ENCODE measurements at places on chromosomes 6 and 20.

DNA sequence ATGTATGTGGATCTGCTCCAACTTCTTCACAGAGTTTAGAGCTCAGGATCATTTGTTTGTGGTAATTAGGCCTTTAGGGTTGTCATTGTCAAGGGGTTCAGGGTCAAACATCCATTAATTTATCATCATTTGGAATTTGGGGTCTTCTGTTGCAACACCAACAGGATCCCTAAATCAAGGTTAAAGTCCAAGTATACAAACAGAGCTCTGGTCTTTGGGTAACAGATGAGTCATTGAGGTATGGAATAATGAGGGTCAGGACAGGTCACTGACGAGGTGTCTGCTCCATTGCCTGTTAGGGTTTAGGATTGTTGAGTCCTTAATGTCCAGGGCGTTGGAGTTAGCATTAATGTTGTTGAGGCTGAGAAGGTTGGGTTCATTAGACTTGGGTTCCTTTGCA lies 47.6 kb downstream of the PRND start:
- DNase-seq, result no peak

GRCh38 chr6:39945626-39946025 lies 11.4 kb upstream of the MOCS1 start:
- no peak for DNase-seq

DNA sequence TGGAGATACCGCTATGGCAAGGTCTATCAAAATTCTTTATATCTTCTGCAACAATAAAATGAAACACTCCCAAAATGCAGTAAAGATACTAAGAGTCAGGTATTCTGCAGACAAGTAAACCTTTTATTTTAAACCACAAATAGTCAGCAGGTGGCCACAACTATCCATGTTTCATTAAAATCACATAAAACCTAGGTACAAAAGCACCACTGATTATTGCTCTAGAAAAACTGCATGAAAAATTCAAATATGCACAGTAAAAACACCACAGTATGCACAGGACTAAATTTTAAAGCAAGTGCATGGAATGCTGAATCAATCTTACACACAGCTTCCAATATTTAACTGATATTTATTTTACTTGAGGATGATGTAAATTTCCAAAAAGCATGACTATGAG lies 33.3 kb downstream of the HMGN3 start:
- DNase-seq, result no peak

DNA sequence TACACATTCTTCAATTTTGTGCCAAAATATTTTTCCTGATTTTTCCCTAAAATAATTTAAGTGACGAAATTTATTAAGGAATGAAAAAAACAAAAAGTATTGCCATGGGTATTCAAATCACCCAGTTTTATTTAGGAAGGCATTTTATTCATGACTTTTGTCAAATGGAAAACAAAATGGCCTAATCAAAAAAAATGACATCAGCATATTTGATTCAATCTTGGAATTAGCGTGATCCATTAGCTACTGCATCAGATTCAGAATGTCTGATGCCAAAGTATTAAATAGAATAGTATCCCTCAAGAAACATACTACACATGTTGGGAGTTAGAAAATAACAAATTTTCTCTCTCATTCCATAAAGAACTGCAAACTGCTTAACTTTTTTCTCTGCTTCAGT lies 129.2 kb downstream of the TRDN start:
- DNase-seq, result no peak

- no peak for DNase-seq
Measured at GRCh38 chr6:79223611-79224404, 10.7 kb downstream of the HMGN3 start.

GRCh38 chr6:153090241-153090930 lies 40.7 kb downstream of the RGS17 start:
- DNase-seq, result peak; percentile 16

DNA sequence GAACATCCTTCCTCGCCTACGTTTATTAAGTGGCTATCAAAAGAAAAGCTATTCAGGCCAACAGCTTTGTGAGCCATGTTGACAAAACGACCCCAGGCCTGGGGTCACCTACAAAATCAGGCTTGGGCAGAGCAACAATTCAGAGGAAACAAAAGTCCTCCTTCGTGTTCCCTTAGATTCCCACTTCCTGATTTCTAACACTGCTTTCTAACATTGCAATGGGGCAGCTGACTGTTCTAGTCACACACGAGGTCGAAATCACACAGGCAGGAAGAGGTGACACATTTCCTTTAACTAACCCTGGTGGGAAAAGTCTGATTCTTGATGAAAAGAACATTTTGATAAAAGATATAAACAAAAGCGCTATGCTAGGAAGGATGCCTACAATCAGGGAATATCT lies 31.9 kb downstream of the WDR27 start:
- DNase-seq, result no peak
